ENCODE measurements at places on chromosomes 12 and 14.

DNA sequence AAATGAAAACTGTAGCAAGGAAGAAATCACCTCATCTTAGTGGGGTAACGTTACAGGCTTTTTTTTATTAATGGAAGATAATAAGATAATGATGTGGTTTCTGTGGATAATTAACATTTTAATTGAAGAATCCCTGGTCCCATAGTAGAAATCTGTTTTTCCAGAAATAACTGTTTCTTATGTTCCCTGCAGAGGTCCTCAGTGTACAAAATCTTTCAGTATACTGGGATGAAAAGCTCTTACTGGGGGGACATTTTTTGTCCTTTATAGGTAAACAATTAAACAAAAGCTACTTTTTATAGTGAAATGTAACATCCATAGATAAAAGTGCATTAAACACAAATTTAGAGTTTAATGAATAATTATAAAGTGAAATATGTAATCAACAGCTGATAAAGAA lies 312.2 kb downstream of the ATXN7L3B start:
- no peak for DNase-seq

GRCh38 chr12:8559676-8560075 lies 19.0 kb upstream of the CLEC4E start:
- DNase-seq: no peak

- no peak for DNase-seq
Measured at GRCh38 chr14:23115039-23115731, 3.9 kb downstream of the CEBPE start.

DNA sequence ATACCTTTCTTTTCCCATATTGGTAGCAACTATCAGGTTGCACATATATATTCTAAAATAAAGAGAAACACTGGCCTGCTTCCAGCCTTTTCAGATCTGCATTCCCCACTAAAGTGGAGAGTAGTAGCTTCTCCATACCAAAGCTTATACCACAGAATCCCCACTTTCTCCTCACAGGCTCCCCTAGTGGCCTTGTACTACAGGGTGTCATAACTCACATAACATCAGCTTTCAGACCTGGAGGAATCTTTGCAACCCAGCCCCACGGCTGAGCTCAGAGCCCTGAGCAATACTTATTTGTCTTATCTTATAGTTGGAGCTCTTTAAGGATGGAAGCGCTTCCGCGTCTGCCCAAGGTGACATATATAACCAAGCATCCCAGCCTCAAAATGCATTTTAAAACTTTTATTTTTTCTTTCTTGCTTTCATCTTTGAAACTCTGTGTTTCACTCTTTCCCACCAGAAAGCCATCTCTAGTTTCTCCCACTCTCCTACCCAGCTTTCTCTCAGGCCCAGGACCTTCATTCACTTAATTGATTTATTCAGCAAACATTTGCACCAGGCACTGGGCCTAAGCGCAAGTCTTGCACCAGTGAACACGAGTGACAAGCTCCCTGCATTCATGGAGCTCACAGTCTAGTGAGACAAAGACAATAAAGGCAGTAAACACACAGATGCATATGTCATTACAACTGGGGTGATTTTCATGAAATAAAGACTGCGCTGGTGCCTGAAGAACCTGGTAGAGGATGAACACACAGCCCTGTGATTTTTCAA lies 254.7 kb downstream of the IPO8 start:
- no peak for DNase-seq

DNA sequence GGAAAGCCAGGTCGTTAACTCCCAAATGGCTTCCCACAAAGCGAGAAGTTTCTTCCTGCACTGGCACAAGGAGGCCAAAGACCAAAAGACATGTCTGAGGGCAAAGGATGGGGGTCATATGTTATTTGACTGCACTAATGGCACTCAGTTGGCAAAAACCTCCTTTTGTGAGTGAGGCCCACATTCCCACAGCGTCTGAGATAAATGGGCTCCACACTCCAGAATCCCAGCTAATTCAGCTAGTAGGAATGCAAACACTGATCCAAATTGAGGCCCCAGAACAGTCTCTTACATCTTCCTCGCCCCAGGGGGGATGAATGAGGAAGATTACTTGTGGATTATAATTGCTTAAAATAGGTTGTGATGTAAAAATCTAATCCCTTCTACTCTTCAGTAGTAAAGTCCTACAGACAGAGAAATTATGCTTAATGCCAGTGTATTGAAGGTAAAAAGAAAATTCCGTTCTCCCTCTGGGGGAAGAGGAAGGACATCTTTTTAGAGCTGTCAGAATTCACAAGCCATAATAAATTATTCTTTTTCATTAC lies 86.4 kb upstream of the PIWIL1 start:
- no peak for DNase-seq

GRCh38 chr12:2080604-2081003 lies 27.8 kb downstream of the CACNA1C start:
- no peak for DNase-seq

- DNase-seq: no peak
Measured at GRCh38 chr12:76688631-76689030, 75.3 kb upstream of the ZDHHC17 start.

DNA sequence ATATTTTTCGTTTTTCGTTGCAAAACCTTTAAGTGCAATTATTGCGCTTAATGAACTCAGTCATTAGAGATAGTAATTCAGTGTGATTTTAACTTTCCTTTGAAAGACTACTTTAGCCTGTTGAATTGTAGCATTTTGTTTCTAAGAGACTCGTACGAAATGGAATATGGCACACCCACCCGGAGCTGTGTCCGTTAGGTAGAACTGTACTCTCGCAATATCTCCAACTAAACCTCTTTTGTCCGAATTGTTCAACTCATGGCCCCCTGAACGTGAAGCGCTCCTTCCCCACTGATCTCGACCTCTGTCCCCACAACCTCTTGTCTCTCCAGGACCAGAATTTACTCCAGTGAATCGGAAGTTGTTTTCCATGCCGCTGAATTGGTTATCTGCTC lies 800 bp downstream of the PCNX4 start:
- DNase-seq: no peak

DNA sequence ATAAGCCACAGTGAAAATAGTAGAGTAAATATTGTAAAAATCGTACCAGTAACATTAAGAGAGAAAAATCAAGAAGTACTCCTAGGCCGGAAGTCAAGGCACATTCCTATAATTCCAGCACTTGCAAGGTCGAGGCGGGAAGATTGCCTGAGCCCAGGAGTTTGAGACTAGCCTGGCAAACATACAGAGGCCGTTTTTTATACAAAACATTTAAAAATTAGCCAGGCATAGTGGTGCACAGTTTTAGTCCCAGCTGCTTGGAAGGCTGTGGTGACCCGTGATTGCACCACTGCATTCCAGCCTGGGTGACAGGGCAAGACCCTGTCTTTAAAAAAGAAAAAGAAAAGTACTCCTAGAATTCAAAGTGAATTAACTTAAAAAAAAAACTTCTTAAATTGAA lies 341.8 kb downstream of the C12orf50 start:
- DNase-seq: no peak

DNA sequence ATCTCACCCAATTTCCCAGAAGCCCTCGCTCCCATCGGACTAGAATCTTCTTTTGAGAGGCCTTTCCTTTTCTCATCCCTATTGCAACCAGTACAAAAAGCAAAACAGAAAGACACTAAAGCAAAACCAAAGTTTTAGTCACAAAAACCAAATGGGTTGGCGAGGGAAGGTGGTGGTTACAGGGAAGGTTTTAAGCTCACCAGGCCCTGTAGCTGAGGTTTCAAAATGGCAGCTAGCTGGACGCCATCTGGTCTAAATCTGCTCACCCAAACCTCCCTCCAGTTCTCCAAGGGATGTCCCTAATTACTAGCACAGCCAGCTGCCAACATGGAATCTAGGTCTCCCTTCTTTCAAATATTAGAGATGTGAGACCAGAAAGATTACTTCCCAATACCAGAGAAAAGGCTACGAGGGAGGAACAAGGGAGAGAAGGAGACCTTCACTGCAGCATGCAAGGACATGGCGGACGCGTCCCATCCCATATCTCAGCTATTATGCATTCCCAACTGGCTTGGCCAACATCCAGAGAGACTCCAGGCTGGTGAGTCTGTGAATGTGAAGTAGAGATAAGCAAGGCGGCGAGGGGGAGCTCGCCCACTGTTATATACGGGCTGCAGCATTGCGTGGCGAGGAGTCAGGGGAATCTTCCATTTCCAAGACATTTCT lies 70.8 kb downstream of the DPF3 start:
- DNase-seq: no peak

DNA sequence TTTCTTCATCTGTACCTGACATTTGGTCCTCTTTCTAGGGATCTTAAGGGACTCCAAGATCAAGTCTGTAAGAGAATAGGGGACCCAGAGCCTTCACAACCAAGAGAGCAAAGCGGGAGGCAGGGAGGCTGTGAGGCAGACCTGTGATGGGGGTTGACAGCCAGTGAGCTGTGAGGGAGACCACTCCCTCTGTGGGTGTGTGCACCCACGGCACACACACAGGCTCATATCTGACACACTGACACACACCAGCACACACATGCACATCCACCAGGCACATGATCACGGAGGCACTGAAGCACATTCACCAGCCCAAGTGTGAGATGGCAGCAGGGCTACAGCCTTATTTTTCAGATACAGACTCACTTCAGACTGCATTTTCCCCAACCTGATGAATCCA lies 55.2 kb downstream of the SPTB start:
- no peak for DNase-seq

DNA sequence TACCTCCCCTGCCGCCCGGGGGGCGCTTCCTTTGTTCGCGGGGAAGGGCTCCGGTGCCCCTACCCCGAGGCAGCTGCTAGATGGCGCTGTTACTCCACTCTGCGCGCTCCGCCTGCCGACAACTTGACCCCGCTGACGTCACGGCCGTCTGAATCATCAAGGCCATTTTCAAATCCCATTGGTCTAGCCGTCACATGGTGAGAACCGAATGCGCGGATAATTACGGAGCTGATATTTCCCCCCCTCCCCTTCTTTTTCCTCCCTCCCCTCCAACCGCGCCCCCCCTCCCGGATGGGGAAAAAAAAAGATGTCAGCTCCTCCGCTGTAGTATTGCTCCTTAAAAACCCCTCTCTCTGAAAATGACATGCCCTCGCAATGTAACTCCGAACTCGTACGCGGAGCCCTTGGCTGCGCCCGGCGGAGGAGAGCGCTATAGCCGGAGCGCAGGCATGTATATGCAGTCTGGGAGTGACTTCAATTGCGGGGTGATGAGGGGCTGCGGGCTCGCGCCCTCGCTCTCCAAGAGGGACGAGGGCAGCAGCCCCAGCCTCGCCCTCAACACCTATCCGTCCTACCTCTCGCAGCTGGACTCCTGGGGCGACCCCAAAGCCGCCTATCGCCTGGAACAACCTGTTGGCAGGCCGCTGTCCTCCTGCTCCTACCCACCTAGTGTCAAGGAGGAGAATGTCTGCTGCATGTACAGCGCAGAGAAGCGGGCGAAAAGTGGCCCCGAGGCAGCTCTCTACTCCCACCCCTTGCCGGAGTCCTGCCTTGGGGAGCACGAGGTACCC lies at the start of gene HOXC10:
TSS of gene HOXC10 (plus strand) at position 246 of the 791 bp plus-strand sequence. CDS start at position 360, 114 bp downstream.
- peak; percentile 70 for DNase-seq

DNA sequence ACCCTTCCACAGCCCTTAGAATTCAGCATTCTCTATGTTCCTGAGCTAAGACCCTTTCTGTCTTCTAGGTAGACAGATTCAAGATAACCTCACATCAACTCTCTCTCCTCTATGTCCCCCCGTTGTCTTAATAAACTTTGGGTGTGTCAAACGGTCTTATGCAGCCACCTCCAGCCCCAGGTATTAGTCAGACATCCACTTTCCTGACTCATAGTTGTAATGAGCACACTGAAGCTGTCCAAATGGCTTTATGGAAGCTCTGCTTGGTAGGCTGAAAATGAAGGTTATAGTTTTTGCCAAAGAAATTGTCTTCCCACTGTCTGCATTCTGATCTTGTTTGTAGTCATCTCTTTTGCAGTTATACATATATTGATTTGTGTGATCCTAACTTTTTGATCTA lies 482.0 kb downstream of the RMST start:
- no peak for DNase-seq

GRCh38 chr12:52925717-52926595 lies 21.1 kb upstream of the KRT8 start:
- no peak for DNase-seq

DNA sequence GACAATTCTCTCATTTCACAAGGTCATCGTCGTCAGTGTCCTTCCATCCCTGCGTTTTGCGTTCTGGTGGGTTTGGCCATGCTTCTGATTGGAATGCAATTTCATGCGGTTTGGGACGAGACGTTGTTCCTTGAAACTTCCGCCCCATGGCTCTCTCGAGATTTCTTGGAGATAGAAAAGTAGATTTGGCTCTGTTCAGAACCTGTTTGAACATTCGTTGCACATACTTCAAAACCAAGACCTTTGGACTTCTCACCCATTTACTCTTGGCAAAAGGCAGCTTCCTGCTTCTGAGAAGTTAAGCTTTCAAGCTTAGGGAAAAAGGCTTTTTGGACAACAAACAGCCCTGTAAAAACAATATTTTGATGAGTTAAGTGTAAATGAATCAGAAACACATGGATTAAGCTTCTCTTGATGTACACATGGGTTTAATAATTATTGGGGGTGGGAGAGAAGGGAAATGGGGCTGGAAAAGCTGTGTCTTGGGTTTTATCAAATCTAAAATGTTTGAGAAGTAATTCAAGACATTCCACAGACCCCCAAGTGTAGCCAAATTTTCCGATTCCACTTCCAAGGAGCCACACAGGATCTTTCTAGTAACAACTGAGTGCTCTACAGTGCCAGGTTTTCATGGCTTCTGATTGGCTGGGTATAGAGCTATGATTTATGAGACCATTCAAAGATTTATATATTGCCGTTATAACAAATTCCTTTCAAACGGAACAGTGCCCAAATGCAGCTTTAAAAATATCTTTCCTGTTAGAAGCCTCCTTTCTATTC lies 467.2 kb downstream of the MED13L start:
- DNase-seq: no peak

GRCh38 chr12:130462558-130463274 lies 125.0 kb downstream of the PIWIL1 start:
- DNase-seq: no peak

- no peak for DNase-seq
Measured at GRCh38 chr14:59155886-59156285, 32.6 kb upstream of the DAAM1 start.

- no peak for DNase-seq
Measured at GRCh38 chr14:80585506-80585835, 356.1 kb downstream of the CEP128 start.

DNA sequence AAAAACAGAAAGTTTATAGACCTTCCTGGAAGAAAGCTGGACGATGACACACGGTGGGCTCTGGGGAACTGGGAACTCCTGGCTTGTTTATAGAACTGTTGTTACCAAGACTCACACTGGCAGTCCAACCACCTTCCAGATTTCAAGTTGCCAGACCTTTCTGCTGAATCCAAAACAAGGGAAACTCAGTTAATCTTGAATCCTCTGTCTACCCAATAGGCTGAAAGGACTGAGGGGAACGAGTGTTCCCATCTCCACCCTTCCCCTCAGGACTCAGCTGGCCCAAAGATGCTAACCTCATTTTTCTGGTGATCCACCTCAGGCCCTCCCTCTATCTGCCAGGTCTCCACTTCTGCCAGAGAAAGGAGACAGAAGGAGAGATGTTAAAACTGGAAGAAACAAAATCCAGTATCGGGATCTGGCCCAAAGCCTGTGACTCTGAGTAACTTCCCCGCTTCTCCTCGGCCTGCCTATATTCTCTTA lies 231.4 kb downstream of the ANO2 start:
- no peak for DNase-seq

GRCh38 chr14:43418324-43418723 lies 1088.8 kb downstream of the FSCB start:
- no peak for DNase-seq

GRCh38 chr12:130226771-130227170 lies 64.5 kb downstream of the FZD10 start:
- DNase-seq: no peak

Measured in GM19239 (cell line).